ENCODE measurements at places on chromosomes 1 and 21.

GRCh38 chr1:238944028-238944427, 442.3 kb upstream of the CHRM3 start:
- no peak for DNase-seq

- DNase-seq: no peak
Observed at GRCh38 chr1:27592232-27592930, 11.6 kb downstream of the AHDC1 start.

DNA sequence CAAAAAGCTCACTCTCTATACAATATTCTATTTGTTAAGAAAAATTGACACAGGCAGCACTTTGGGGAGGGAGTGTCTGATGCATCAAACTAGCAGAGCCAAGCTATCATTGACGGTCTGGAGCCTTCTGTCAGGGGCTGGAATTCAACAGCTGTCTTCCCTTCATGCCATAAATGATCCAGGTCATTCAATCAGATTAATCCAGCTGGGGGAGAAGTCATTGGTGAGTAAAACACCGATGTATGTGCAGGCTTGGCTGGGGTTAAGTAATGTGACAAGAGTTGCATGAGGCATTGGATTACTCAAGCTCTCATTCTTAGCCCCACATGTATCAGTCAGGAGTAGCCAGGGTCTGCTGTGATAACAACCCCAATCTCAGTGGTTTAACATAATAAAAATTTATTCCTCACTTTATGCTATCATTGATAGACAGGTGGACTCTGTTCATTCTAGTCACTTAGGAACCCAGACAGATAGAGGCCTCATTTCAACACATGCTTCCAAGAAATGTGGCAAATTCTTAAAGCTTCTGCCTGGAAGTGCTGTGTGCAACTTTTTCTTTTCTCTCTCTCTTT, 118.1 kb upstream of the GADD45A start:
- DNase-seq: no peak

GRCh38 chr1:231757101-231757404, 130.5 kb downstream of the DISC1 start:
- DNase-seq: no peak

DNA sequence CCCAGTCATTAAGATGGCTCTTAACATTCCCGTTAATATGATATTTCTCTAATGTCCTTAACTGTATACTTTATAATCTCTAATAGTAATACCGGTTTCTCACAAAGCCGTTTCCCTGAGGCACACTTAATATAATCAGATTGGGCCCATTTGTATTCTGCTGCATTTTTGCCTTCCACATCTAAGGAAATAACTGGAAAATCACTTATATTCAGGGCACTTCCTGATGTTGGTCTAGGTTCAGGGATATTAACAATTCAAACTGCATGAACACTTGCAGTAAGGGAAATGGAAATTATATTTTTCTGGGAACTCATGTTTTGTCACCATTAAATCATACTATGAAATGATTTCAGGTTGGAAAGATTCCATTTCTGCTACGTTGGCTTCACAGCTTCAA, 119.8 kb downstream of the TPR start:
- DNase-seq: no peak

GRCh38 chr1:62424411-62424810, 12.4 kb upstream of the USP1 start:
- no peak for DNase-seq

GRCh38 chr1:67682659-67683197, 2.3 kb upstream of the GADD45A start:
- DNase-seq: no peak

GRCh38 chr1:20830378-20830777, 43.3 kb upstream of the HP1BP3 start:
- no peak for DNase-seq

- no peak for DNase-seq
Observed at GRCh38 chr1:79198832-79199231, 192.3 kb upstream of the ADGRL4 start.

DNA sequence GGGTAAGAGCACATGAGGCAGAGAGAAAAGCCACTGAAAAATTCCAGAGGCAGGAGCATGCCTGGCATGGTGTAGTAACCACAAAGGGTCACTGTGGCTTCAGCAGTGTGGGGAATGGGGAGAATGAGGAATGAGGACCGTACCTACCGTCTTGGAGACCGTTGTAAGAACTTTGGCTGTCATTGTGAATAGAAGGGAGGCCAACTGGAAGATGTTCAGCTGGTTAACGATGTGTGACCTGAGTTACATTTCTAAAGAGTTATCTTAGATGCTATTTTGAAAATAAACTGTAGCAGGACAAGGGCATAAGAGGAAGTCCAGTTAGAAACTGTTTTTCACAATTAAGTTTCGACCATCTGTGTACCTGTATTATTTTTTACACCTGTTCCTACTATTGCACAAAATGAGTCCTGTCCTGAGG, 365.5 kb upstream of the SGIP1 start:
- DNase-seq: no peak

GRCh38 chr1:72011721-72012120, 270.6 kb downstream of the NEGR1 start:
- no peak for DNase-seq

GRCh38 chr21:40355076-40355475, 487.8 kb downstream of the PCP4 start:
- DNase-seq: no peak

DNA sequence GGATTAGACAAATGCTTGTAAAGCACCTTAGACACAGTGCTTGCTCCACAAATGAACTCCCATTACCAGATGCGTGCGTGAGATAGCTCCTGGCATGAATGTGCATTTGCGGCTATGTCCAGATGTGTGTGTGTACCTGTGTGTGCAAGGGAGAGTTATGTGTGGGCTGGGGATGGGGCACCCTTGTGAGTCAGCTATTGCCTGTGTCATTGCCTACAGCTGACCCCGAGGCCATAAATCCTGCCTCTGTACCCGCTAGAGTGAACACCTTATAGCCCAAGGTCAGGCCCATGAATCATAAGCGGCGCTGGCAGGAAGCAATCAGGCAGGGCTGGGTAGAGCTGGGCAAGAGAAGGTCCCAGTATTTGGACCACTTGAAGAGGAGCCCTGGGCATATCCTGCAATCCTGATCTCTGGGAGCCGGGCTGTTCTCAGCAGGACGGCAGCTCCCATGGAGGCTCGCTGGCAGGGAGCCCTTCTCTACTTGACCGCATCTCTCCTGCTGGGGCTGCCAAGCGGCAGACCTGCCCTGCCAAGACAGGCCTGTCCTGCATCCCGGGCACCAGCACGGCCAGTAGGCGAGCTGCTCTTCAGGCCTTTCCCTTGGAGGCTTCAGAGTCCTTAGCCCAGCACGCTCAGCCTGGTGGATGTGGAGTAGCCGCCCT, 86.4 kb downstream of the TMEM53 start:
- DNase-seq: no peak

DNA sequence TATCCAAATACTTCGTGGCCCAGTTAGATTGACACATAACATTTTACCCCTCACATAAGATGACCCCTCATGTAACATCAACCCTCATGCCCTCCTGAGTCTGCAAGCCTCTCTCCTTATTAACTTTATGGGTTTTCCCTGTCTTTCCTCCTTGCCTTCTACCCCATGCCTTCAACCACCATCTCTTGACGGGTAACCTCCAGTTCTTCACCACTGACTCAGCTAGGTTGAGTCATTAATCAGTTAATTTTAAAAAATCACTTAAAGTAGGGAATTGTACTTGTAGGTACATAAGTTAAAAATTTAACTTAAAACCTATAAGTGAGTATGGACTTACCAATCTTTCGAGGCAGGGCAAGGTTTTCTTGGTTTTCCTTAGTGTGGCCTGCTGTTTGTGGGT, 330.7 kb downstream of the CAMTA1 start:
- DNase-seq: no peak

- no peak for DNase-seq
Observed at GRCh38 chr1:201818971-201819750, 9.8 kb upstream of the IPO9 start.

DNA sequence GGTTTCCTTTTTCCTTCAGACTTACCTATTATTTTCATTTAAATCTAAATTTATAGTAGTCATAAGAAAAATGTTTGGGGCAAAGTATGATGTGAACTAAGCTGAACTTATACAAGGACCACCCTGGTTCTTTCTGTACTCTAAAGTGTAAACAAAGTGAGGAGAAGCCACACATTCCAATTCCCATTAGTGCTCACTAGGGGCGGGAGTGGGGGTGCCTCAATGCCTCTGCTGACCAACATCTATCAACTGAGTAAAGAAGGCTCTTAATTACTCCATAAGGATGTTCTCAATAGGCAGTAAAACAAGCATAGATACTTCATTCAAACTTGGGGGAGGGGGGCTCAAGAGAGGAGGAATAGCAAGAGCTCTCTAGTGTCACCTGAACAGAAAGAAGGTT, 151.7 kb downstream of the CDC42BPA start:
- no peak for DNase-seq

GRCh38 chr1:193787061-193787460, 600.6 kb upstream of the B3GALT2 start:
- DNase-seq: no peak

GRCh38 chr1:150765296-150765976, at the start of gene CTSS:
Gene CTSS, minus strand, starts transcription at chr1:150765778. Its CDS starts 1,015 bp downstream, at chr1:150764763.
- peak; percentile 4 for DNase-seq

GRCh38 chr1:174766727-174767126, 233.0 kb upstream of the CACYBP start:
- no peak for DNase-seq

- DNase-seq: no peak
Observed at GRCh38 chr1:231075497-231075896, 35.4 kb upstream of the FAM89A start.

GRCh38 chr1:103514920-103515503, 10.5 kb upstream of the RNPC3 start:
- no peak for DNase-seq

DNA sequence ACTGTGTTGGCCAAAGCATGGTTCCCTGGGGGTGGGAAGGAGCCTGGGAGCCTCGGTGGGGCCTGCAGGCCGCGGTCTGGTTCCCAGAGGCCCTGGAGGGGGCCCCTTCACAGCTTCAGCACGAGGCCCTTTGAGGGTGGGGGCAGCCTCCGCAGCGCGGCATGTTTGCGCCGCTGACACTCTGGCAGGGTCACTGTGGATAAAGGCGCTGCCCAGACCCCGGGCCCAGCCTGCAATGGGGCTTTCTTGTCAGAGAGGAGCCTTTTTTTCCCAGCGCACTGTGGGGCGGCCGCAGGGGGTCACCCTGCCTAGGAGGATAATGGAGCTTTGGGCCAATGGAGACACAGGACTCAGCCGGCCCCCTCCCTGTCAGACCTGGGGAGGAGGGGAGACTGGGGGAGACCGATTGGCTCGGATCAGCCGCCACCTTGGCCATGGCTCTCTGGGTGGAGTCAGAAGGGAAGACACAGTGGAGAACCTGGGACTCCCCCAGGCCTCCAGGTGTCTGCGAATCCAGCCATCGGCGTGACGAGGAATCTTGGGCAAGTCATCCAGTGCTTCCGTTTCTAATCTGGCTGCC, 26.0 kb downstream of the EPHB2 start:
- no peak for DNase-seq

- no peak for DNase-seq
Observed at GRCh38 chr21:44618909-44619308, 7.0 kb downstream of the KRTAP10-8 start.

GRCh38 chr1:218953386-218953785, 220.3 kb upstream of the LYPLAL1 start:
- DNase-seq: no peak

- no peak for DNase-seq
Observed at GRCh38 chr1:245748646-245749045, 593.9 kb downstream of the KIF26B start.

- peak; percentile 59 for DNase-seq
Observed at GRCh38 chr21:17611414-17612022, 1.2 kb downstream of the BTG3 start.

DNA sequence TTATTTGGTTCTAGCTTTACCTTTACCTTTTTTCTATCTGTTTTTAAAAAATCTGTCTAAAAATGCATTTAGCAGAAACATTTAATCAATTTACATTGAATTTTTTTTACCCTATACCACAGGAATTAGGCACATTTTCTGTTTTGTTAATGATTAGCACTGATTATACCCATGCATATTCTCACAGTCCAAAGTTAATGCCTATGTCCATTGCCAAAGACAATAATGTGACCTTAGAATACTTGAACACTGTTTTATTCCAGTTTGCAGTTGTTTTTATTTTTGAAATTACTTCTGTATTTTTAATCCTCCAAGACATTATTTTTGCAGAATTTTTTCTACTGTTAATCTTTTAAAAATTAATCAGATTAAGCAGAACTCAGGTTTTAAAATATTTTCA, 11.0 kb upstream of the AMY2B start:
- no peak for DNase-seq

DNA sequence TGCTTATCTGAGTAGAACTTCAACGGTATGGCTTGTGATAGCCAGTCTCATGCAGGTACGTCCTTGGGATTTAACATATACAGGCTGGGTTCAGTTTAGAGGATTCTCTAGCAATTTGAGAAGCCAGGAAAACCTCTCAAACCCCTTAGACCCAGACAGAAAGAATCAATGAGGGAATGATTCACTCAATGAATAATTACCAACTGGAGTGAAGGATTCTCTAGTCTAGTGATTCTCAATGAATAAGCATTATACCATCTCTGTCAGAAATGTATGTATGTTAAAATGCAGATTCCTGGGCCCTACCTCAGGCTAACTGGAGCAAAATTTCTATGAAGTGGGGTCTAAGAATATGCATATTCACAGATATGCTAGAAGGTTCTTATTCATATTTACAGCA, 54.5 kb upstream of the APP start:
- DNase-seq: no peak

GRCh38 chr1:9293533-9294404, 1.1 kb downstream of the SPSB1 start:
- no peak for DNase-seq

GRCh38 chr21:31064803-31065202, 26.5 kb upstream of the KRTAP19-8 start:
- no peak for DNase-seq

GRCh38 chr1:41662061-41662764, 177.7 kb upstream of the EDN2 start:
- peak; percentile 79 for DNase-seq

- no peak for DNase-seq
Observed at GRCh38 chr1:164675342-164675904, 116.4 kb downstream of the PBX1 start.

DNA sequence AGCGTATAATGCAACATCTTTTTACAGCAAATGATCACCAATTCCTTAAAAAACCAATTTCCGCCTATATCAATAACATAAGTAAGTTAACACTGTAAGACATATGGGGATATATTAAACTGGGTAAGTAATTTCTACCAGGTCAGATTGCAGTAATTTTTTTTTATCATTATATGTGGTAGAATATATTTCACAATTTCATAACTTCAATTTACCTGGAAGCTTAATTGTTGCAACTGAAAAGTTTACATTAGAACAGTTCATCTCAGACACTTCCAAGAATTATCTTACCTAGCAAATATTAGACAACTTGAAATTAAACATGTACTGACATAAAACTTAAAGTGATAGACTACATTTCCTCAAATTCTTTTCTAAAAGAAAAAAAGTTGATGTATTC, 51.9 kb upstream of the ASPM start:
- no peak for DNase-seq

Measured in stimulated activated naive B cell treated with anti-CD40 and anti-IgM and Interleukin-4, amounts not matched to agents 10 μg/mL and 1 μg/mL and 100 μg/mL, for 72 hours (primary cell).